Activated T-helper 1 cell treated with anti-CD3 and anti-CD28 coated beads, Interleukin-2, amount 50 U/mL, for 16 hours (primary cell): ENCODE measurements at places on chromosomes 6 and 20.

DNA sequence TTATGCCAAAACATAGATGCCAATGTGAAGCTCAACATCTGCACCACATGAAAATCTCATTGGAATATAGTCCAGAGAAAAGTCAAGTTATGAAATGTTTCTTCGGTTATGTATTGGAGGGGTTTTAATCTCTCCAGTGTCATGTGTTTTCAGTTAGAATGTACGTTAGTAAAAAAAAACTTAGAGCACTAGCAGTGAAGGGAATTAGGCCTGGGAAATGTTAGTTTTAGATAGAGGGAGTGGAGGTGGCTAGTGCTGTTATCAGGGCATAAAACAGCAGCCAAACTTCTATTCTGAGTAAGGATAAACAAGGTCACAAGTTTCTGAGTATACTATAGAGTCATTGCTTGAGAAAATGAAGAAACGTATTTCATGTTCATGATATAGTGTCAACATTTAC is 42.9 kb downstream of the HDGFL1 start:
- DNase-seq, result no peak

DNA sequence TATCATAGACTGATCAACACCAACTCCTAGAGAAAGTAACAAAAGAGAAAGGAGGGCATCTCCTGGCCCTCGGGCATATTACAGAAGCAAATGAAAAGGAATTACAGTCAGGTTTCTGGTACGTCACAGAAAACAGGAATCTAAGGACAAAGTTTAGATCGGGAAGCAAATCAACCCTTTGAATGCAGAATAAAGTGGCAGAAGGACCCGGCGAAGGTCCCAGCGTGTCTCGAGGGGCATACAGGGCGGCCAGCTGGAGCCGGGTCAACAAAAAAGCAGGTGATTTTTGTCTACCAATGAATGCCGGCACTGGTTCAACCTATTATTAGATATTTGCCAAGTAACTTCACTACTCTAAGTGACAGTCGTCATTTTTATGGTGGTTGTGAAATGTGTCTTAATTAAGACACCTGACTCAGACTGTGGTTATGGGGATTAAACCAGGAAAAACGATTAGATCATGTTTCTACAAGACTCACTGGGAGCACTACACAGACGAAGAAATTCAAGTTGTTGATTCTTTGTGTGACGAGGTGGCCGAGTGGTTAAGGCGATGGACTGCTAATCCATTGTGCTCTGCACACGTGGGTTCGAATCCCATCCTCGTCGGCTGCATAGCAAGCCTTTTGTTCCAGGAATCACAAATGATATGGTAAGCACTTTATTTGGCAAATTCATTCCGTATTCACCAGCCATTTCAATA is 12.4 kb upstream of the ZSCAN9 start:
- no peak for DNase-seq

GRCh38 chr6:71527886-71528285 is 239.3 kb downstream of the OGFRL1 start:
- no peak for DNase-seq

- DNase-seq, result no peak
Measured at GRCh38 chr6:148760568-148761526, 14.0 kb downstream of the UST start.

DNA sequence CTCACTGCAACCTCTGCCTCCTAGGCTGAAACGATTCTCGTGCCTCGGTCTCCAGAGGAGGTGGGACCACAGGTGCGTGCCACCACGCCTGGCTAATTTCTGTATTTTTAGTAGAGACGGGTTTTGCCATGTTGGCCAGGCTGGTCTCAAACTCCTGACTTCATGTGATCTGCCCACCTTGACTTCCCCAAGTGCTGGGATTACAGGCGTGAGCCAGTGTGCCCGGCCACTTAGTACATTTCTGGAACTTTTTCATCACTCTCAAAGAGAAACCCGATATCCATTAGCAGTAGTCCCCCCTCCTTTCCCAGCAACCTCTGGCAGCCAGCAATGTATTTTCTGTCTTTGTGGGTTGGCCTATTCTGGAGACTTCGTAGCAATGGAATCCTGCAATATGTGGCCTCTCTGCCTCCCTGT is 109.8 kb downstream of the JARID2 start:
- no peak for DNase-seq

GRCh38 chr20:5748246-5748645 is 2.0 kb upstream of the SHLD1 start:
- DNase-seq, result no peak

DNA sequence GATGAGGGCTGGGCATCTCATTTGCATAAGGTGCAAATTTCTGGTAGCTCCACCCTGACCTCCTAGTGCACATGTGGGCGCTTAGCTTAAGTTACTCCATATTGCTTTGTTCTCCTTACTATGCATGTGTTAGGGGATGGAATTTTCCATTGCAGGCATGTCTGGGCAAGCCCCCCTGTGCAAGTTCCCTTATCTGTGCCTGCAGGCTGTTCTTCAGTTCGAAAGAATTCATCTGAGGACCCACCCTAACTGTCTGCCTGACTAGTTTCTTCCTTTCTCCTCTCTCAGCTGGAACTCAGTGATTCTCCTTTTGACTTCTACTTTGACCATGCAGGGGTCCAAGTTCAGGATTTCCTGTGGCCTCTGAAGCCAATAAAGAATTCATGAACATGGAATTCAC is 30.2 kb downstream of the CCDC170 start:
- DNase-seq, result no peak

DNA sequence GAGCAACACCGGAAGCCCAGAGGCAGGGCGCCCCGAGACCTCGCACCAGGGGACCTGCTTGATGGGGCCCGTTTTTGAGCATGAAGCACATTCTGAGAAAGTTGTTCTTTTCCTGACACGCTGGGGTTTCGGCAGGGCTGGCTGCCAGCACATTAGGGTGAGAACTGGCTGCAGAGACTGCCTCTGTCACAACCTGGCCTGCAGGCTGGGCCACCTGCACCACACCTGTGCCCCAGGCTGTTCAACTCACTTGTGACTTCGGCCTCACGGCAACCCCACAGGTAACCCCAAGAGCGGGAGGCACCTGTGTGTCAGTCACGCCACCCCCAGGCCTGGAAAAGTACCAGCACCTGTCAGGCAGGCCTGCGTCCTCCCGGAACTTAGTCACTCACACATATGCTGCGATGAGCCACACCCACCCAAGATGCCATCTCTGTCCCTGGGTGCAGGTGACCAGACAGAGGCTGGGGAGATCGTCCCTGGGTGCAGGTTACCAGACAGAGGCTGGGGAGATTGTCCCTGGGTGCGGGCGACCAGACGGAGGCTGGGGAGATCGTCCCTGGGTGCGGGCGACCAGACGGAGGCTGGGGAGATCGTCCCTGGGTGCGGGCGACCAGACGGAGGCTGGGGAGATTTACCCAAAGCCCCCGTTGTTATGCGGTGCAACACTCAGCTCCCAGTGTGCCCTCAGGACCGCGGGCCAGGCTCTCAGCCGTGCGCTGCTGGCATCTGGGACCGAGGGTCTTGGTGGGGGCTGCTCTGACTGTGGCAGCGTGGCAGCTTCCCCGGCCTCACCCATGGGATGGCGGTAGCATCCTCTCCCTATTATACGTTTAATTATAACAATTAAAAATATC is 82.5 kb upstream of the BHLHE23 start:
- DNase-seq, result no peak

- DNase-seq, result no peak
Measured at GRCh38 chr6:28558629-28559028, 32.9 kb downstream of the GPX5 start.

GRCh38 chr20:14764511-14765369 is 427.3 kb upstream of the FLRT3 start:
- no peak for DNase-seq

- no peak for DNase-seq
Measured at GRCh38 chr6:4084444-4085331, 5.8 kb upstream of the FAM217A start.

DNA sequence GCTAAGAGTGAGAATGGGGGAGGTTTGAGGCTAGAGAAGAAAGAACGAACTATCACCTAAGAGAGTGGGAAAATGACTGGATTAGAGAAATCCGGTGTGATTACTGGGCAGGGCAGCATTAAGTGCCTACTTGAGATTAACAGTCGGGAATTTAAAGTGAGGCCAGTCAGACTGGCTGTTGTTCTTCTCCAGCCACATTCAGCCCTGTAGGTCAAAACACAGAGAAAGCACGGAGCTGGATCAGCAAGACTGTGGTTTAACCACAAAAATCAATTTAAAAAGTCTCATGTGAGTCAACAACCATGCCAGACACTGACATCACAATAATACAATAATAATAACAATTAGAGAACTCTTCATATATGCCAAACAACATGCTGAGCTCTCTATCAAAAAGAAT is 301.9 kb upstream of the SGK1 start:
- DNase-seq, result no peak

- no peak for DNase-seq
Measured at GRCh38 chr20:36856195-36856594, 19.7 kb upstream of the TLDC2 start.

DNA sequence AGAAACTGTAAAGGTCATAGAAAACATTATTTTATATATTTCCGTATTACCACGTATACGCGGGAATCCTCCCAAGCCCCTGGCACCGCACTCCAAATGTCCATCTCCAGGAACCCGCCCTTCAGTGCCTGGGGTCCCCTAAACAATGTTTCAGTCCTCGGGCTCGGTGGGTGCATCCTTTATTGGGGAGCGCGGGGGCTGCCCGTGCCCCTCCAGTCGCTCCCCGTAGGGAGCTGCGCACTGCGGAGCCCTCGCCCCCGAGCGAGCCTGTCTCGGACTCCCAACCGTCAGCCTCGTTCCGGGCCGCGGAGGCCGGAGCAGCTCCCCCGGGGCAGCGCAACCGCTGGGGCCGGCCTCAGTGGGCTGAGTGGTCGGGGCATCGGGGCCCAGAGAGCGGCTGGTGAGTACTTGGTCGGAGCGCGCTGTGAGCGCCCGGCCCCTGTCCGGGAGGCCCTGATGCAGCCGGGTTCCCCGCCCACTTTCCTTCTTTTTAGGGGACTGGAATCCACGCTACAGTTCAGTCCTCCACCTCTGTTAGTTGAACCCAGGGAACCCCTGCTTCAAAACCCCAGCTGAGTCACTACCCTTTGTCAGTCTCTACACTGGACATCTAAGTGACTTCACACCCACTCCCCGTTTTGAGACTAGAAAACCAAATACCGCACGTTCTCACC is at the start of gene DNAH8:
Gene DNAH8, plus strand, starts transcription at position 296 of the 674 bp plus-strand sequence. CDS start 7,499 bp downstream, outside the sequence.
- DNase-seq, result no peak

DNA sequence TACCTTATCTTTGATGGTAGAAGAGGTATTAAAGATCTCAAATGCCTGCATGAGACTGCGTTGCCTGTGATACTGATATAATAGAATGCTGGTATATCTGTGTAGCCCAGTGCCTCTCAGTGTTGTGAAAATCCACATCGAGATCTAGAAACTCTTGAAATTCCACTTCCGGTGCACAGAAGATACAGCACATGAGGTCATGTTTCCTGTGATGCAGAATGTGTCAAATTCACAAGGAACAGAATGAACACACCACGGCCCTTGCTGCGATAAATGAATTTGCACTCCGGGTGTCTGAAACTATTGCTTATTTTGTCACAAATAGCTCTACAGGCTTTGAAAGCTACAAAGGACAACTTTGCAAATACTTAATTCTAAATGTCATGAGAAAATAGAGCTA is 687.9 kb upstream of the AGPAT4 start:
- no peak for DNase-seq

GRCh38 chr6:36605560-36606391 is 11.6 kb downstream of the SRSF3 start:
- no peak for DNase-seq

DNA sequence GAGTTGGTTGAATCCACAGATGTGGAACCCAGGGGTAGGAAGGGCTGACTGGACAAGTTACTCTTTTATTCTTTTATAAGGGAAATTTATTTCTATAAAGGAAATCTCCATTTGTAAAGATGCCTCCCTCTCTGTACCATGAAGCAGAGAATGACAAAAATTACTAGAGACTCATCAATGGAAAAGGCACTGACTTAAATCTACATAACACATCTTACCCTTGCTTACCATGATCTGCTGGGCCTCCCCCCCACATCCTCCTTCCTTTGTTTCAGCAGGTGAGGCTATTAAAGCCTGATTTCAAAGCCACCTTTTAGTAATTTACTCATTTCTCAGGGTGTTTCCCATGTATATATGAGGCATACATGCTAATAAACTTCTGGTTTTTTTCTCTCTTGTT is 130.2 kb upstream of the HDDC2 start:
- no peak for DNase-seq

- DNase-seq, result no peak
Measured at GRCh38 chr6:43196337-43196736, 14.3 kb downstream of the CUL9 start.

- DNase-seq, result no peak
Measured at GRCh38 chr6:32152769-32153563, 975 bp upstream of the PPT2 start.

DNA sequence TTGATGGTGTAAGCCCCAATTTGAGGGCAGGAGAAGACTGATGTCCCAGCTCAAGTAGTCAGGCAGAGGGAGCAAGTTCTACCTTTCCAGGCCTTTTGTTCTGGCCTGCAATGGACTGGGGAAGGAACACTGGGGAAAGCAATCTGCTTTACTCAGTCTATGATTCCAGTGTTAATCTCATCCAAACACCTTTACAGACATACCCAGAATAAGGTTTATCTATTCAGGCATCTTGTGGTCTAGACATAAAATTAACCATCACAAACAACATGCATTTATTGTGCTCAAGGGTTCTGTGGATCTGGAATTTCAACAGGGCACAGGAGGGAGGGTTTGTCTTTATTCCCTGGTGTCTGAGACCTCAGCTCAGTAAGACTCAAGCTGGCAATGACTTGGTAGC is 14.4 kb upstream of the RSPH3 start:
- no peak for DNase-seq

GRCh38 chr6:136773473-136773796 is 18.8 kb downstream of the MAP3K5 start:
- no peak for DNase-seq

DNA sequence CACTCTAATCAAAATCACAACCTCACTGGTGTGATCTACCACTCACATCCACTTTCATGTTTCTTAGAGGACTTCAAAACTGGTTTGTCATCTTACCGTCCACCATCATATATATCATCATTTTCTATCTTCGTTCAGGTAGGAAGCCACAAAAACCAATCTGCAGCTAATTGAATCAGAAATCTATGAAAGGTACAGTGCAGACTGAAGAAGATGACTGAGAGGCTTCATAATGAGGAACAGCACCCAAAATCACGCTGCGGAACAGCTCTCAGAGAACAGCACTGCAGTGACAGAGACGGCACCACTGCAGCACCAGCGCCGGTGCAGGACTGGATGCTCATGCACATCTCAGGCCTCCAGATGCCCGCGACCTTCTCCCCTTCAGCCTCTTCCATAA is 13.0 kb downstream of the GMDS start:
- no peak for DNase-seq

GRCh38 chr6:135811644-135812526 is 39.6 kb upstream of the PDE7B start:
- no peak for DNase-seq
